8988T (cell line): ENCODE measurements at places on chromosomes 1 and 21.
A peak's percentile ranks its signal among the peaks of the same experiment; 100 is the strongest.

DNA sequence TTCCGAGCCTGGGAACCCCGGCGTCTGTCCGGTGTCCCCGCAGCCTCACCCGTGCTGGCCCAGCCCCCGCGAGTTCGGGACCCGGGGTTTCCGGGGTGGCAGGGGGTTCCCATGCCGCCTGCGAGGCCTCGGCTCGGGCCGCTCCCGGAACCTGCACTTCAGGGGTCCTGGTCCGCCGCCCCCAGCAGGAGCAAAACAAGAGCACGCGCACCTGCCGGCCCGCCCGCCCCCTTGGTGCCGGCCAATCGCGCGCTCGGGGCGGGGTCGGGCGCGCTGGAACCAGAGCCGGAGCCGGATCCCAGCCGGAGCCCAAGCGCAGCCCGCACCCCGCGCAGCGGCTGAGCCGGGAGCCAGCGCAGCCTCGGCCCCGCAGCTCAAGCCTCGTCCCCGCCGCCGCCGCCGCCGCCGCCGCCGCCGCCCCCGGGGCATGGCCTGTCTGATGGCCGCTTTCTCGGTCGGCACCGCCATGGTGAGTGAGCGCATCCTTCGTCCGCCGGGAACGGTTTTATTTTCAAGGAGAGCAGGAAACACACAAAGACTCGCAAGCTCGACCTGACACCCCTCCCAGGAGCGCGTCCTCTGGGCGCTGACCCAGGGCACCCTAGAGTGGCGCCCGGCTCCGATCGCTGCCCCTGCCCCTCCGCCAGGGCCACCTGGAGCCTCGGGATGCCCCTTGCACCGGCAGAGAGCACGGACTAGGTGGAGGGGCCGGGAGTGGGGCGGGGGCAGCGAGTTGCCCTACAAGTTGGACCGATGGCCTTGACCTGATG is at the start of gene ABCG1:
Gene ABCG1, plus strand, starts transcription at position 305 of the 770 bp plus-strand sequence. Its CDS starts 123 bp downstream, at position 428.
- peak; percentile 60 for DNase-seq

GRCh38 chr1:231072502-231073094 is 32.5 kb upstream of the FAM89A start:
- no peak for DNase-seq

DNA sequence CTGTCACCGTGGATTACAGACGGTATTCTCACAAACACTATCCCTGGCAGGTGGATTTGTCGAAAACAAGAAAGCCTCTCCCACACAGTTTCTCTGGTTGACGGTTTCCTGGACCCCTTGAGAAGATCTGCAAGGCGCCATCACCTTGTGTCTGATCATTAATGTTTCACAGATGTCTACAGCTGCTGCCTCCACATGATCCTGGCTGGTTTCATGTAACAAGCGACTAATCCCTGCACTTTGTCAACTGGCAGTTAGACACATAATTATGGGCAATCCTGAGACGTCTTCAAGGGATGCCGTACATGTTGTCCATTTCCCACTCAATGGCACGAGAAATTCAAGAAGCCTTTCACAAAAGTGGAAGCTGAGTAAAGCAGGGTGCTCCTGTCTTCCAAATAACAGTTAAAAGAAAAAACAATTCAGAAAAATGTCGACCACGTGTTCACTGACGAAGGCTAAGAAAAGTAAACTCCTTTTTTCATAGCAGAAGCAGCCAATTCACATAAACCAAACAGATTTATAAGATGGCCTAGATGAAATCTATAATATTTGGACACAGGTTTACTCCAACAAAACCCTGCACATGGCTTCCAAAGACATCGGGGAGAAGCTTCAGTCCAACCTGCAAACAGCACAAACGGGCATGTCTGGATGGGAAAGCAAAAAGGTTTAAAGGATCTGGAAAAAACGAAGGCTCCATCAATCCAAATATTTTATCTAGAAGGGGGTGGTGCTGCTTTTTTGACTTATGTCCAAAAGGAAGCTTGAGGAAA is 52.2 kb downstream of the CAPZB start:
- DNase-seq = no peak

DNA sequence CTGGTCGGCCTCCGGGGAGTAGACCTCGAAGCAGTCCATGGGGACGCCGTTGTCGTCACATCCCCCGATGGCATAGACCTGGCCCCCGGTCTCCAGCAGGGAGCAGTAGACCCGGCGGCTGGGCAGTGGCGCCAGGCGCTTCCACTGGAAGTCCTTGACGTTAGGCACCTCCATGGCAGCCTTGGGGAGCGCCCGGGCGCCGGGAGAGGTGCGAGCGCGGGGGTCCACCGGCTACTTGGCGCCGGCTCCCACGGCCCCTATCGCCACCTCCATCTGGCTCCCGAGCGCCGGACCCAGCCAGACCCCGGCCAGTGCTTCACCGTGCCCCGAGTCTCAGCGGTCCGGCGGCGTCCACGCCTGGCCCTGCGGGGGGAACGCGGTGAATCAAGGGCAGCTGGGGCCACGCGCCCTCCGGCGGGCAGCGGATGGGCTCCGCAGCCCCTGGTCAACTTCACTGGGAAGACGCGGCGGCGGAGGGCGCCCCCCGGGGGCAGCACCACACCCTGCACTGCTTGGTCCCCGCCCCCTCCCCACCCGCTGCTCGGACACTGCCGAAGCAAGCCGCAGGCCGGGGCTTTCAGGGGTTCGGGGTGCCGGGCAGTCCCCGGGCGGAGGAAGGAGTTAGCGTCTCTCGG is 13.2 kb downstream of the KLHDC8A start:
- no peak for DNase-seq

GRCh38 chr21:31616216-31616615 is 43.3 kb upstream of the SOD1 start:
- DNase-seq = no peak

DNA sequence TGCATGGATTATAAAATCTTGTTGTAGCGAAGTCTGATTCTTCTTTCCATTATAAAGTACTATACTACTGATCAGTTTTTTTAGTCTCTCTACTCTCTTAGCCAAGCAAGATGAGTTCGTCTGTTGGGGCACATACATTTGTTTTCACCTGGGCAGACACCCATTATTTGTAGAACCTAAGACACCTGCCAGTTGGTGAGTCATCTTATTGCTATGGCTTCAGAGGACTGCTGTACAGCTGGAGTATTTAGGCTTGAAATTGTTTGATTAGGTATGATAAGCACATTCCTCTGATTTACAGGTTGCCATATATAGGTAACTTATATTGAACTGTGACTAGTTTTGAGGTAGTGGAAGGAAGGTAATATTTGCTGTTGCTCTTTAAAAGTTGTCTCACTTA is 17.2 kb downstream of the RBM15 start:
- DNase-seq = no peak

DNA sequence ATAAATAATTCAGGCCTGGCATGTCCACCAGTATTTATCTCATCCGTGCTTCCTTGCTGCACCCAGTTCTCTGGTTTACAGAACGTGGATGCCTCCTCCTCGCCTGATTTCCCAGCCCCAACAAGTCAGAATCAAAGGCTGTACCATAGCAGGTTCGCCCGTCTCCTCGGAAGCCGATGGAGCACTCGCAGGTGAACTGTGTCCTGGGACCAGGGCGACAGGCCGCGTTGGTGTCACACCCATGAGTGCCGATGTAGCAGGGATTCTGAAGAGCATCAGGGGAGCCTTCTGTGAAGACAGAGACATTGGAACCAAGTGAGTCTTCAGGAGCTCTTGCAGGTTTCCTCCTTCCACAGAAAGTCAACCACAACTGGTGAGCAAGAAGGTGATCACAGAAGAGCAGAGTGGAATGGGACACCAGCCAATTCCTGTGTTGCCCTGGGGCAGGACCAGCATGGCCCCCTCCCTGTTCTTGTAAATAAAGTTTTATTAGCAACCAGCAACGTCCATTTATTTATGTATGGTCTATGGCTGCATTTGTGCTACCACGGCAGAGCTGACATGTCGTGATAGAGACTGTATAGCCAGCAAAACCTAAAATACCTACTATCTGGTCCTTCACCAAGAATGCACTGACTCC is 40.8 kb downstream of the NID1 start:
- no peak for DNase-seq

DNA sequence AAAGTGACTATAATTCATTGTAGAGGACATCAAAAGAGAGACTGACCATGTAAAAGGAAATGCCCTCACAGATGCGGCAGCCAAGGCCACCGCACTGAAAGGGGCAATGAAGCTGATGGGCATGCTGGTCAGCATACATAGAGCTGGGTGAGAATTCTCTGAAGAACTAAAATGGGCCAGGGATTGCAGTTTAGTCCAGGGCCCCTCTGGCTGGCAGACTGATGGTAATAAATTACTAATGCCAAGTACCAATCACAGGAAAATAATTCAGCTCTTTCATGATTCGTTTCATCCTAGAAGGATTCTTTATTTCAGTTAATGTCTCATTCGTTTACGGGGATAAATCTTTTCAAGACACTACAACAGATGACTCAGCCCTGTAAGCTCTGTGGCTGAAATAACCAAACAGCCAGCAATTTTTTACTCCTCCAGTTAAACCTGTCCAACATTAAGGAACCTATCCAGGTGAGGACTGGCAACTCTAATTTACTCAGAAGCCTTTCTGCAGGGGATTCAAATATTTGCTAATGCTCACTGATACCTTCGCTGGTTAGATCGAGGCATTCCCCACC is 56.9 kb upstream of the MAP1LC3C start:
- DNase-seq = no peak

DNA sequence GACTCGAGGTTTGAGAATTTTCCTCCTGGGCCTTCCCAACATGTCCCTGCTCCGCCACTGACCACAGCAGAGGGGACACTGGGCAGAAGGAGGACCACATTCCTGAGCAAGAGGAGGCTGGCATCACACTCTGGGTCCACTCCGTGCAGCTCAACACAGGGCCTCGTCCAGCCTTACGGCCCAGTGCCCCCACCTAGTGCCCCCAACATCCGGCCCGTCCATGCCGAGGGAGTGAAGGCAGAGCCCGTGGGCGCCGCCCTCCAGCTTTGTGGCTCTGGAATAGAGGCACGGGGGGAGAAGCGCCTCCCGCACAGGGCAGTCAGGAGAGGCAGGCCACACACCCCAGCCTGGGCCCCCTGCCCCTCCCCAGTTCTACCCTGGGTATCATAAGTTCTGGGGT is 158.3 kb downstream of the NPHP4 start:
- no peak for DNase-seq

DNA sequence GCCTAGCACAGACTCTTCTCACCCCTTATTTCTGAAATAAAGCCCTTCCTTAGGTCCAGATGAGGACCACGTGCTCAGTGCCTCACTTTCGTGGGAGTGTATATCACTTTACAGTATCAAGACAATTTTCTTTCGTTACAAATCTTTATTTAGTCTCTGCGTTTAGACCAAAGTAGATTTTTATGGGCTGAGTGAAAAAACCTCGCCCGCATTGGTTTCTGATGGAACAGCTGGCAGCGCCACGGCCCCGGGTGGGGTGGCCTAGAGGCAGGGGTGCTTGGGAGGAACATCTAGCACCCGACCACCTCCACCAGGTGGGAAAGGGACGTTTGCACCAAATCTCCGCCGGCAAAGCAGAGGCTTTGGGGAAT is 7.6 kb downstream of the SIM2 start:
- no peak for DNase-seq

DNA sequence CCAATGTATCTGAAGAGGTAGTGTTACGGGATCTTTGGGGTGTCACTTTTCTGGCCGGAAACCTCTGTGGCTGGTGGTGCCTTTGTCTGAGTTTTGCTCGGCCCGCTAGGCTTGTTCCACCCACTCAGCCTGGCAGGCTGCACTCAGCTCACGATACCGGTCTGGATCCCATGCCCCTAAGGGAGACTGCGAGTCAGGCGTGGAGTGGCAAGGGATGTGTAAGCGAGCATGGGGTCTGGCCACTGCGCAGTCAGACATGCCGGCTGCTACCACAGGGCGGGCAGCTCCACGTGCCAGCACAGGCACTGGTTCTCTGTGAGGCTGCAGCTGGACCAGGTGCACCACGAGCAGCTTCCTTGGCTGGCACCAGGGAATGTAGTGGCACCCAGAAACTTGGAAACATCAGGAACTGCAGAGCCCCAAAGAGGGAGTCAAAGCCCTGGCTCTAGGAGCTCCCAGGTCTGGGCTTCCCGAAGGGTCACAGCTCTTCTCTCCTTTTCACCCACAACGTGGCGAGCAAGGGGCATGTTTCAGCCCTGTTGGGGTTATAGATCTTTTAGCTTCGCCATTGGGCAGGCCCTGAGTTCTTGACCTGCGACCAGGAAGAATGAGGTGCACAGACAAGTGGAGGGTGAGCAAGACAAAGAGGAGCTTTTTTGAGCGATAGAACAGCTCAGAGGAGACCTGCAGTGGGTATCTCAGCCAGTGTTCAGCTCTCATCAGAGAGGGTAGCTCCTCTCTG is 23.8 kb upstream of the LRRC8C start:
- DNase-seq = no peak

- DNase-seq = no peak
Measured at GRCh38 chr1:42157667-42158066, 4.5 kb downstream of the GUCA2B start.

GRCh38 chr1:117570988-117571409 is 34.8 kb upstream of the TENT5C start:
- DNase-seq = no peak

- no peak for DNase-seq
Measured at GRCh38 chr1:110434946-110435345, 16.0 kb upstream of the PROK1 start.

- DNase-seq = no peak
Measured at GRCh38 chr1:51312718-51313117, 17.6 kb downstream of the TTC39A start.

DNA sequence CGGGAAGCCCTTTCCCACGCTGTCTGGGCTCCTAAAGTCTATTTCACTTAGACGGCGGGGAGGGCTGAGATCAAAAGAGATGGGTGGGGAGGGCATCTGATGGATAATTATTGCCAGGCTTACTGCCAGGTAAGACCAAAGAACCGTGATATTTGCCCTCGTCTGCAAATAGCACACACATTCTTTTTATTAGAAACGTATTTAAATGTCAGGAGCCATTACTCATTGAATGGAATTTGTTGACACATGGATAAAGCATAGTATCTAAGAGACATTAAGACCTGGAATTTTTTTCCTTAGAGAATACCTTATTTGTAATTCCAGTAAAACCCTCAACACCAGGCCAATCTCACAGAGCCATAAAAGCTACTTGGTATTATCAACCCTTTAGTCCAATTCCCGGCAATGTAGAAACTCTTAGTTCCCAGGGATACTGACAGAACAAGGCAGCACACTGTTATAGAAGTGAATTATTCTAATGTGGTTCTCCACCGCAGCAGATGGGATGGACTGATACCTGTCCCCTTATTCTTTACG is 10.6 kb downstream of the URB1 start:
- DNase-seq = no peak

DNA sequence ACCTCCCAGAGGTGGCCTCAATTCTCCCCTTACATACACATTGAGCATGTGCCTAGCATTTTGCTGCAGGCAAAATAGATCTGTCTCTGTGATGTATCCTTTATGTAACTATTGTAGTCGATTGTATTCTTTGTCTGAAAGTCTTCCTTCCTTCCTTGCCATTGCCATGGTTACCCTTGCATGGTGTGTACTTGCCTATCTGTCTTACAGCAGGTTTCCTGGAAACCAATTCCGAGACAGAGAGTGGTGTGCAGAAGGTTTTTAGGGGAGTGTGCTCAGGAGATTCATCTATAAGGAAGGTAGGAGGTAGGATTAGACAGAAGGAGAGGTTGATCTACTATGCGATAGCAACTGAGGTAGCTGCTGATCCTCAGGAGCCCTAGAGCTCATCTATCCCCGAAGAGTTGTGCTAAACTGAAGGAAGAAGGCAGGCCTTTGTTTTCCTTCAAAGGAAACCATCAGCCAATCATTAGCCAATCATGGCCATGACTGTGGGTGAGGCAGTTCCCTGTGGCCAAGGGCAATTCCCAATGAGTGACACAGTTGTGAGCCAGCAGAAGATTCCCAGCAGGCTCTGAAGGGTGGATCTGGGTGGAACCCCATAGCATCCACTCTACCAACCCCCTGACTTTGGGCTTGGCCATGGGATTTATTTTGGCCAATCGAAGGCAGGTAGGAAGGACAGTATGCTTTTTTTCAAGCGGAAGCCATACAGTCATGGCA is 15.0 kb downstream of the CITED4 start:
- DNase-seq = no peak
